Bronchus fibroblast of lung (primary cell): ENCODE measurements at places on chromosomes 3 and 15. TPM values are rescaled to one million over a fixed set of nuclear protein-coding genes. Genes with fewer than 3 reads are reported as not detected.

GHSR gene
- total RNA-seq, result not detected in 2 replicates

CAMK1 gene
- 41.5 and 45.3 TPM in 2 replicates for total RNA-seq

NEIL1 gene
- total RNA-seq, result 2.1 and 6.7 TPM in 2 replicates

PLAAT1 gene
- total RNA-seq, result not detected in 2 replicates

EXD1 gene
- not detected in 2 replicates for total RNA-seq

DNAJB8 gene
- not detected in 2 replicates for total RNA-seq

IL17RB gene
- total RNA-seq, result 0.17 TPM in 1 of 2 replicates, not detected in the other

SH2D7 gene
- not detected in 2 replicates for total RNA-seq

CLDN1 gene
- total RNA-seq, result 0.59 and 0.84 TPM in 2 replicates

C3orf18 gene
- 7.7 and 9.8 TPM in 2 replicates for total RNA-seq

TMCO5A gene
- not detected in 2 replicates for total RNA-seq

ZDHHC3 gene
- total RNA-seq, result 48.6 and 53.2 TPM in 2 replicates

CNTN4 gene
- total RNA-seq, result not detected in 2 replicates

DPPA2 gene
- total RNA-seq, result not detected in 2 replicates

GPR171 gene
- not detected in 2 replicates for total RNA-seq

LRRIQ4 gene
- total RNA-seq, result not detected in 2 replicates

STAG1 gene
- 17.1 and 19.3 TPM in 2 replicates for total RNA-seq

MUC20 gene
- under 0.01 and 0.15 TPM in 2 replicates for total RNA-seq

ALDH1L1 gene
- total RNA-seq, result 0.15 and 0.50 TPM in 2 replicates

MYO5A gene
- 15.3 and 18.5 TPM in 2 replicates for total RNA-seq

CLDN11 gene
- total RNA-seq, result 267 and 272 TPM in 2 replicates

DNAH1 gene
- 0.50 and 0.74 TPM in 2 replicates for total RNA-seq

SLITRK3 gene
- total RNA-seq, result not detected in 2 replicates

UBA3 gene
- total RNA-seq, result 50.4 and 53.1 TPM in 2 replicates

CCDC66 gene
- total RNA-seq, result 3.4 and 5.9 TPM in 2 replicates

CDHR4 gene
- not detected in 2 replicates for total RNA-seq

PLSCR5 gene
- total RNA-seq, result not detected in 2 replicates

OR5K3 gene
- total RNA-seq, result not detected in 2 replicates

FAH gene
- total RNA-seq, result 27.9 and 32.6 TPM in 2 replicates

VIPR1 gene
- total RNA-seq, result under 0.01 and 0.17 TPM in 2 replicates

FRMD4B gene
- 0.67 and 0.89 TPM in 2 replicates for total RNA-seq

CLEC3B gene
- total RNA-seq, result 19.9 and 23.4 TPM in 2 replicates

ZBTB47 gene
- total RNA-seq, result 12.1 and 12.8 TPM in 2 replicates

SMCO1 gene
- 0.15 and 0.34 TPM in 2 replicates for total RNA-seq

GASK1A gene
- total RNA-seq, result 0.50 and 1.2 TPM in 2 replicates

GOLGA8Q gene
- not detected in 2 replicates for total RNA-seq

TRIM42 gene
- total RNA-seq, result not detected in 2 replicates

CCDC54 gene
- total RNA-seq, result not detected in 2 replicates

THSD4 gene
- total RNA-seq, result 14.7 and 23.7 TPM in 2 replicates

IL17RE gene
- total RNA-seq, result 3.9 and 6.6 TPM in 2 replicates
